ENCODE measurements at places on chromosomes 7 and 10.
A peak's percentile ranks its signal among the peaks of the same experiment; 100 is the strongest.

- DNase-seq = no peak
Observed at GRCh38 chr10:103669243-103669929, 175.9 kb downstream of the NEURL1 start.

- DNase-seq = peak; percentile 58
Observed at GRCh38 chr7:143909863-143910262, 7.9 kb upstream of the TCAF1 start.

GRCh38 chr7:28533731-28534531, 121.6 kb downstream of the CREB5 start:
- DNase-seq = no peak

- DNase-seq = no peak
Observed at GRCh38 chr10:21261842-21262294, 263.6 kb downstream of the SKIDA1 start.

DNA sequence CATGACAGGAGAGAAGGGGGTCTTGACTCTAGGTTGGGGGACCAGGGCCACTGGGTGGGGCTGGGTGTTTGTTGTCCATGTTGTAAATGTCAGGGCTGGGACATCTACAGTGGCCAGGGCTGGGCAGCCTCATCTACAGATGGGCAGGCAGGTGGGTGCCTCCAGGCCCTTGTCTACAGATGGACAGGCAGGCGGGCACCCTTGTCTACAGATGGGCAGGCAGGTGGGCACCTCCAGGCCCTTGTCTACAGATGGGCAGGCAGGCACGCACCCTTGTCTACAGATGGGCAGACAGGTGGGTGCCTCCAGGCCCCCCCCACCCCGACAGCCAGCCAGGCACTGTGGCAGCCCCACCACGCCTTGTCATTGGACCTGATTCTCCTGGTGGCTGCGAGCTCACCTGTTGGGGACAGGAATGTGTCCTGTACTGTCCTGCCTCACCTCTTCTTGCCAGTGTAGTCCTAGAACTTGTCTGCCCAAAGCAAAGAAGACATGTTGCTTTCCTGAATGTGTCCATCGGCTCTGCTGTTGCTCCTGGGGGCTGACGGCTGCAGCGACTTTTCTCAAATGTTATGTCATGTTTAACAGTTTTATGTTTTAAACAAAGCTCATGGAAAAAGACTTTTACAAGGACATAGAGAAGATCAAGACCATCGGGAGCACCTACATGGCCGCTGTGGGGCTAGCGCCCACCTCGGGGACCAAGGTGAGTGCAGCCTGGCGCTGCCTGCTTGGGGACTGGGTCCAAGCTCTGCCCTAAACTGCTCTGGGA, 129.9 kb downstream of the ADCY1 start:
- no peak for DNase-seq

GRCh38 chr7:120725376-120726039, 132.4 kb downstream of the TSPAN12 start:
- DNase-seq = peak; percentile 38

GRCh38 chr10:77975086-77975666, 48.6 kb upstream of the DLG5 start:
- DNase-seq = no peak

DNA sequence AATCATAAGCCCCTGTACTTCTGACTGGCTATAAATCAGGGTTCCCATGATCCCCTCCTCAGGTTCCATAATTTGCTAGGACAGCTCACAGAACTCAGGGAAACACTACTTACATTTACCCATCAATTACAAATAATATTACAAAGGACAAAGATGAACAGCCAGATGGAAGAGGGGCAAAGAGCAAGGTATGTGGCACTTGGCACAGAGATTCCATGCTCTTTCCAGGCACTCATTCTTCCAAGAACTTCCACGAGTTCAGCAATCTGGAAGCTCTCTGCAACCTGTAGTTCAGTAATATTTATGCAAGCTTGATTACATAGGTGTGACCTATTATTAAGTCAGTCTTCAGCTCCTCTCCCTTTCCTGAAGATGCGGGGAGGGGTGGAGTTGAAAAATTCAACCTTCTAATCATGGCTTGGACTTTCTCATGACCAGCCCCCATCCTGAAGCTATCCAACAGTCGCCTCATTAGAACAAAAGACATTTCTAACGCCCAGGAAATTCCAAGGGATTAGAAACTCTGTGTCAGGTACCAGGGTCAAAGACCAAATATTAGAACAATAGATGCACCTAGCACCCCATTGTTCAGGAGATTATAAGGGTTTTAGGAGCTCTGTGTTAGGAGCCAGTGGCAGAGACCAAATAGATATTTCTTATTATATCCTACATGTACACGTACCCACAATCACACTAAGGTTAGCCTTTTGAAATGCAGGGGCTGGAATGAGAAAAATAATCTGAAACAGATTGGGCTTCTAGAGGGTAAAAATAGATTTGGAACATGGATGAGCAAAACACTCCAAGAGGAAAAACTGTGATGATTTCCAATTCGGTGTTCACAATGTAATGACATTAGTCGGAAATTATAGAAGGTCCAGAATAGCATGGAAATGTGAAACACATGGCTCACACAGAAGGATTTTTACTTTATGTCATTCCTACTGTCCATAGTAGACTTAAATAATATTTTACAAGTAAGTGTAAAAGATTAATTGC, 7.0 kb downstream of the ANKMY2 start:
- no peak for DNase-seq

GRCh38 chr7:143205560-143206293, 16.1 kb upstream of the TAS2R40 start:
- no peak for DNase-seq

GRCh38 chr10:127254276-127254675, 57.9 kb upstream of the INSYN2A start:
- no peak for DNase-seq

DNA sequence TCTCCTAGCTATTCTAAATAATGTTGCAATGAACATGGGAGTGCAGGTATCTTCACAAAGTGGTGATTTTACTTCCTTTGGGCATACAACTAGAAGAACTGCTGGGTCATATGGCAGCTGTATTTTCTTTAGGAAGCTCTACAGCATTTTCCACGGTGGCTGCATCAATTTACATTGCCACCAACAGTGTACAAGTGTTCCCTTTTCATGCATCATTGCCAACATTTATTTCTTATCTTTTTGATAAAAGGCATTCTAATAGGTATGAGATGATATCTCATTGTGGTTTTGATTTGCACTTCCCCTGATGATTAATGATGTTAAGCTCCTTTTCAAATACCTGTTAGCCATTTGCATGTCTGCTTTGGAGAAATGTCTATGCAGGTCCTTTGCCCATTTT, 52.6 kb downstream of the NT5C2 start:
- no peak for DNase-seq
